ENCODE measurements at places on chromosomes 5 and 9.
A peak's percentile ranks its signal among the peaks of the same experiment; 100 is the strongest.

GRCh38 chr9:135507104-135508035 lies 6.9 kb downstream of the MRPS2 start:
- no peak for DNase-seq

DNA sequence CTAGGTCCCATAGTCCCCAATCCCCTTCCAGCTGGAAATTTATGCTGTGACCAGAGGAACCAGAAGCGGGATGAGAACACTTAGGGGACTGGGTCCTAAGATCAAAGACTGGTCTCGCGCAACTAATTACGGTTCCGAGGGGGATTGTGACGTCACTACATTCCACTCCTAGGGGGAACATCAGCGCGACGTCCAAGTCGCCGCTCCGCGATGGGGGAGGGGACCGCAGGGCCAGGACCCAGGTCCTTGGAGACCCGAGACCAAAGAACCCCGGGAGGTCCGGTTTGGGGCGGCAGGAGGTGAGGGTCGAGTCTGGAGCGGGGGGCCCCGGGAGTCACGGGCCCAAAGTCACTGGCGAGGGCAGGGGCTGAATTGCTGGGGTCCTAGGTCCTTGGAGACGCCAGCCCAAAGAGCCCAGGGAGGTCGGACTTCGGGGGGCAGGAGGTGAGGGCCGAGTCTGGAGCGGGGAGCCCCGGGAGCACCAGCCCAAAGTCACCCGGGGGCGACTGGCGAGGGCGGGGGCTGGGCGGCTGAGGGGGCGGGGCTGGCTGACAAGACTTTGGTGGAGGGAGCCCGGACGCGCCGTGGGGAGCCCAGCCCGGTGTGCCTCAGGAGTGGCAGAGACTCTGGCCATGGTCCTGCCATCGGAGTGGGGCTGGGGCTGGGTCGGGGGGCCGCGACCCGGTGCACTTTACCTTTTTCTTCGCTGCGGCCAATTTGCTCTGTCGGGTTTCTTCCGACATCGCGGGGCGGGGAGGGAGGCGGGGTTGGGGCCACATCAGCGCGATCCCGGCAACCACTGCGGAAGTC lies at the start of gene GOLGA2:
Gene GOLGA2, minus strand, starts transcription at position 810 of the 810 bp plus-strand sequence. Its CDS starts 31 bp downstream, at position 779.
- DNase-seq = no peak

DNA sequence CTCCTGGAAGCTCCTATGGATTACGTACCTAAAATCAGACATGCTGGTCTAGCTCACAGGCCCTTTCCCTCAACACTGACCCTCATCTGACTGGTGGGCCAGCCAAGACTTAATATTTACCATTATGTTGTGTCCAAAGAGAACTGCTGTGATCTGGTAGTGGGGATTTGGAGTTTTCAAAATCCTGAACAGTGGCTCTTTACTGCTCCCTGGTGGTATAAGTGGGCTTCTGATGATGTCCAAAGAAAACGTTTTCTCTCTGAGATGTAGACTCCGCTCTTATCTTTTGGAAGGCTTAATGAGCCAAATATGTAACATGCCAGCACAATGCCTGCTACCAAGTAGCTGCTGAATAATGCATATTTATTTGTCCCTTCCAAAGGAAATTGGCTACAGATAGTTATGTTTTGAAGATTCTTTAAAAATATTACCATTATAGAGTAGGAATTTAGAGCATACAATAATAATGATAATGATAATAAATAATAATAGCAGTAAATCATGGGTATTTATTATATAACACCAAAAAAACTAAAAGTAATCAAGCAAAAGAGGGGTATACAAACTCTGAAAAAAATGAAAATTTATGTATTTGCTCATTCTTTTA lies 406.6 kb upstream of the TNC start:
- DNase-seq = peak; percentile 37

DNA sequence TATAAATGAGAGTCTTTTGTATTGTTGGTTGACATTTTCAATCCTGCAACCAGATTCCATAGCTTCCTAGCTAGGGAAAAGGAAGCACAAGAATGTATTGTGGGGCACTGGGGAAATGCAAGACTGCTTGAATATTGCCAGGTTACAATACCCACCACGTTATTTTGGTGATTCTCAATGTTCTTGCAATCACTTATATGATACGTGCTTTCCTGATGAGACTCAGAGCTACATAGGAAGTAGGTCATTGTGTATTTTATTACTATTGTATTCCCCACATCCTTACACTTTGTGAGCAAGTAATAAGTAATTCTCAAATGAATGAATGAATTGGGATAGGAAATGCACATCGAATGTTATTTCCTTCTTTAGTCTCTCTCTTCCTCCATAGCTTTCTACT lies 217.1 kb upstream of the CD180 start:
- no peak for DNase-seq

DNA sequence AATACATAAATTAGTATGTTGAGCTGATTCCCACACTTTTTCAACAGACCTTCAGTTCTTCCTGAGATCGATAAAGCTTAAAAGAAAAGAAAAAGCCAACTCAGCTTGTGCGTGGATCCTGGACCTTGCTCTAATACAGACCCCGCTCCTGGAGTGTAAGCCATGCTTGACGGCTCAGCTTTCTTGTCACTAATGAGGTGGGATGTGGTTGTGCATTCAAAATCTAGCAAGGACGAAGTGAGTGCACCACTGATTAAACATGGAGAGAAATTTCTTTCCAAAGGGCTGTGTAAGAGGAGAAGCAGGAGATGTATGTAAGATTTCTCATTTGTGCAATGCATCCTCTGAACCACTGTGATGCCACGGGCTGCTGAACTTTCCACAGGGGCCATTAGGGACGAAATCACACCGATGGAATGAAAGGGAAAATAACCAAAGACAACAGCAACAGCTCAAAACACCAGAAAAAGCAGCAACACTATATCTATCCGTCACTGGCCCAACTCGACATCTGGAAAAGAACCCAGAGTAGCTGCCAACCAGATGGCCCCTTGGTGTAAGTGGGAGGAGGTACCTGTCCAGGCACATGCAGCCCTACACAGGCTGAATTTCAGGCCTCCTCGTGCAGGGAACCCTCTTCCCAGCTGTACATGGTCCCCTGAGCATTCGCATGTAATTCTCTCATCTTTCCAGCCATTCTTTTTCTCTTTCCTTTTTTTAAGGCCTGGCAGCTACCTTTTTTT lies 178.9 kb downstream of the SREK1 start:
- DNase-seq = no peak

DNA sequence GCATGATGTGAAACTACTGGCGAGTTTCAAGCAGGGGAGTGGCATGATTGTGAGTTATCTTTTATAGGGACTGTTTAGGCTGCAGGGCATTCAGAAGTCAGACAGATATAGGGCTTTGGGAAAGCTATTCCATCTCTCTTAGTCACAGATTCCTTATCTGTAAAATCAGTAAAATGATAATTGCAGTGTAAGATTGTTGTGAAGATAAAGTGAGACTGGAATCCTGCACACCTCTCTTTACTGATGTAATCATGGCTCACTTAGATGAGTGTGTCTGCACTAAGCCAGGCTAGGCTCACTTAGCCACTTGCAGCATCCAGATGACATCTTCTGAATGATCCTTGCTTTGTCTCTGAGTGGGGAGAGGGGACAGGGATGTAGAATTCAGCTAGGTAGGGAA lies 81.8 kb upstream of the MAMDC2 start:
- no peak for DNase-seq

- DNase-seq = no peak
These were observed 14.9 kb upstream of the CTXN3 start for GRCh38 chr5:127634007-127634406.

DNA sequence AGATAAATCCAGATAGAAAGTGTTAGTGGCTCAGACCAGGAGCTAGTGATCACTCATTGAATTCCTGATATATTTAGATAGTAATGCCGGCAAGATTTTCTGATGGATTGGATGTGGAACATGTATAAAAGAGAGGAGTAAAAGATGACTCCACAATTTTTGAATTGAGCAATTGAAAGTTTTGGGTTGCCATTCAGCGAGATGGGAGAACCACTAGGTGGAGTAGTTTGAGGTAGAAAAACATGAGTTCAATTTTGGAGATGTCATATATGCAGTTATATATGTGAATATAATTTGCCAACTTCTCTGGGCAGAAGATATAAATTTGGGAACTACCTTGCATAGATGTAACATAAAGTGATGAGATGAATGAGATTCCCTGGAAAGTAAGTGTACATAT lies 502.5 kb upstream of the SEMA6A start:
- DNase-seq = no peak

DNA sequence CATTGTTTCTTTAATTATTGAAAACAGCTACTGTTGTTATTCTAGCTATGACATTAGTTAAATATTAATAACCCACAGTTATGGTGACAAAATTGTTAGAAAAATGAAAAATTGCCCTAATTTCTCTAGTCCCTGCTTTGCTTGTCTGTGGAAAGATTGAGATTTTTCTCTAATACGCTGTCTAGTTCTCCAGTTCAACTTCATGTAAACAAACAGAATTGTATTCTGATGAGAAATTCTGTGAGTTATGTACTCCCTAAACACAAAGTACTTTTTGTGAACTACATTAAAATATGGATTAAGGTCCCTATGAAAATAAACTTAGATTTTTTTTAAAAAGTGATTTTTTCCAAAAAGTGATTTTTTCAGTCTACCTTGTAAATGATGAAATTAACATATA lies 8.7 kb downstream of the SLF1 start:
- no peak for DNase-seq

DNA sequence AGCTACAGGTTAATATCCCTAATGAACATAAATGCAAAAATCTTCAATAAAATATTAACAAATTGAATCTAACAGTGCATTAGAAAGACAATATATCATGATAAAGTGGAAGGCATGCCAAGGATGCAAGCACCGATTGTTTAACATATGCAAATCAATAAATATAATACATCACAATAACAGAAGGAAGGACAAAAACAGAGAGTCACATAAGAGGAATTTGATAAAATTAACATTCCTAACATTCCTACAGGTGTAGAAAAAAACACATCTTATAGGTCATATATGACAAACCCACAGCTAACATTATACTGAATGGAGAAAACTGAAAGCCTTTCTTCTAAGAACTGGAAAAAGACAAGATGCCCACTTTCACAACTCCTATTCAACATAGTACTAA lies 297.0 kb downstream of the CDH18 start:
- no peak for DNase-seq

DNA sequence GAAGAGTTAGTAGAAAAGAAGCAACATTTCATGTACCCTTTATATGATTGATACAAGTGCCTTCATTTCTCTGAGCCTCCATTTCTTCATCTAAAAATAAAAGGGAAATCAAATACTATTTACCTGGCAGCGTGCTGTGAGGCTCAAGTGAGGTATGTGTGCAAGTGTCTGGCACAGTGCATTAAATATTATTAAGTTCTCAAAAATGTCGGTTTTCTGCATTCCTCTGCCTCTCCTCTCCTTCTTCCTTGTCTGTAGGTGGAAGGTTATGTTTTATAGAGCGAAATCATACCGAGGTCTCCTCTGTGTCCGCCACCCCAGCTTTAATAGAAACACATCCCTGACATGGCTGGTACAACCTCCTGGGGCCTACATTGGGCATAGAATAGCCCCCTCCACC lies 93.0 kb downstream of the FGF18 start:
- DNase-seq = no peak

GRCh38 chr9:68705531-68706362 lies 707 bp downstream of the PIP5K1B start:
- DNase-seq = no peak

- no peak for DNase-seq
These were observed 1978.6 kb upstream of the CDH6 start for GRCh38 chr5:29214839-29215238.

GRCh38 chr9:34612788-34613390 lies 992 bp upstream of the RPP25L start:
- peak; percentile 23 for DNase-seq

DNA sequence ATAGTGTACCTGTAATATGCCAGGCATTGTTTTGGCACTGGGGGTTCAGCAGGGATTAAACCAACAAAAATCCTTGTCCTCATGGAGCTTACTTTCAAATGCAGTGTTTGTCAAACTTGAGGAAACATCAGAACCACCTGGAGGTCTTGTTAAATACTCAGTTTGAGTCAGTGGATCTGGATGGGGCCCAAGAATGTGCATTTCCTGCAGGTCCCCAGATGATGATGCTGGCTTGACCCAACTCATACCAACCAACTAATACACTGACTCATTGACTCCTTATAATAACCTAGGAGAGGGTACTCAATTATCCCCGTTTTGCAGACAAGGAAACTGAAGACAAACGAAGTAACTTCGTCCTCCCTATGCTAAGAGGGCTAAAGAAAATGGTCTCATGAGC lies 11.3 kb downstream of the WWC1 start:
- DNase-seq = no peak

GRCh38 chr5:137649228-137649935 lies 86.5 kb downstream of the KLHL3 start:
- DNase-seq = peak; percentile 11

- DNase-seq = no peak
These were observed 4.1 kb downstream of the LRSAM1 start for GRCh38 chr9:127455324-127455992.

GRCh38 chr9:14205463-14205862 lies 108.5 kb downstream of the NFIB start:
- DNase-seq = no peak

GRCh38 chr5:103218164-103218563 lies 40.4 kb upstream of the MACIR start:
- DNase-seq = peak; percentile 48

GRCh38 chr9:95147452-95148207 lies 169.9 kb downstream of the FANCC start:
- DNase-seq = no peak

DNA sequence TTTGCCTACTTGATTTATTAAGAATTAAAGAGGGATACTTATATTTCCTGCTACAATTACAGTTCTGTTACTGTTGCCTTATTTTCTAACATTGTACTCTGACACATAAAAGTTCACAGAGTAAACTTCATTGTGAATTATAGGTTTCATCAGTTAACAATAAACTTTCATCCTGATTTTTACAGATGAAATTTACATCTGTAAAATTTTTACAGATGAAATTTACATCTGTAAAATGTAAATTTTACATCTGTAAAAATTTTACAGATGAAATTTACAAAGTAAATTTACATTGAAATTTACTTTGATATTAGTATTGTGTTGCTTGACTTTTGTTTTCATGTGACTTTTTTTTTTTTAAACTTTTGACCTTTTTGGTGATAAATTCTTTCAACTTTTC lies 9.3 kb downstream of the ZBTB43 start:
- DNase-seq = no peak

DNA sequence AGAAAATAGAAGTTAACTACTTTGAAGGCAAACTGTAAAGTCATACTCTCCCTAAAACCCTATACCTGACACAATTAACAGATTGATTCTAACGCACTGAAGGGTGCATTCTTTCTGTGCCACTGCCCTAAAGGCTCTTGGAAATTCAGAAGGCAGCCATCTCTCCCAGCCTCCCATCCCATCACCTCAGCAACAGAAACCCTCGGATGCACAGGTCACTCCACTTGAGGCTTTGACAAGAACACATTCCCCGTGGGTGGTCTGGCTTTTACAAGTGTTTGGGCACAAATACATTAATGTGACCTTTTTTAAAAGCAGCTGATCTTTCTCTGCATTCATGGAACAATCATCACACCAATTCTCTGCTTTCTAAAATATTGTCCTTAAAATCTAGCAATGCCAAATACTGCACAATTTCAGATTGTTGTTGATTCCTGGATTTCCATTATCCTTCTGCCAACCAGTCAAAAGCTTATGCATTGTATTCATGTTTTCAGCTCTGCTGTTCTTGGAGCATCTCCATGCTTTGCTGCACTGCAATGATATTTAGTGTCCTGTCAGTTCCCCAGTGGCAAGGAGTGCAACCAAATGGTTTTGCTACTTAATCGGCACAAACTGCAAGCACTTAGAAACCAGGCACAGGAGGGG lies 175.6 kb downstream of the TMEM161B start:
- no peak for DNase-seq

- DNase-seq = no peak
These were observed 62.1 kb downstream of the ARSB start for GRCh38 chr5:78922879-78923621.

Data from AG09309 (cell line).